ENCODE measurements at places on chromosomes 4 and X.

- DNase-seq, result no peak
These were observed 5.3 kb downstream of the YIPF7 start for GRCh38 chr4:44646151-44646550.

DNA sequence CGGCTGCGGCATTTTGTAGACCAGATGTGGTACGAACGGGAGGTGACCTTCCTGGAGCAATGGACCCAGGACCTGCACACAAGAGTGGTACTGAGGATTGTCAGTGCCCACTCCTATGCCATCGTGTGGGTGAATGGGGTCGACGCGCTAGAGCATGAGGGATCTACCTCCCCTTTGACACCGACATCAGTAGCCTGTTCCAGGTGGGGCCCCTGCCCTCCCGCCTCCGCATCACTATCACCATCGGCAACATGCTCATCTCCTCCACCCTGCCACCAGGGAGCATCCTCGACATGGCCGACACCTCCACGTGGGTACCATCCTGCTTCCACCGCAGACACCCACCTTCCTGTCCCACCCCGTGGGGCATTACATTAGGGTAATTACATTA lies 46.2 kb downstream of the SMARCA5 start:
- DNase-seq, result no peak

GRCh38 chr4:19720190-19720589 lies 531.5 kb upstream of the SLIT2 start:
- DNase-seq, result no peak

DNA sequence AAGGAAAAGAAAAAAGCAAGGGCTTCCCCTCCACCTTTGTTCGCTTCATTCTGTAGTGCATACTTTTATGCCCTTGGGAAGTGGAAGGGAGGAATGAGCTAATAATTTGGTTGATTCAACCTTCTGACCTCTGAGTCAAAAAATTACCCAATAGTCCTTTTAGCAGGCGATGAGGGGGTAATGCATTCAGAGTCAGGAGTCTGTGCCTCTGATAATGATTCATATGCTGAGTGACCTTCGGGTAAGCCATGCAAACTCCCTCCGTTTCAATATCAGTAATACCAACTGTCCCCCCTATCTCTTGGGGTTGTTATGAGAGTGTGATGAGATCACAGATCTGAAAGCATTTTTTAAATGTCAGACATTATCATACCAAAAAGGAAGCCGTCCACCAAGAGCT lies 41.6 kb upstream of the ACSL4 start:
- DNase-seq, result no peak

- DNase-seq, result no peak
These were observed 1.4 kb downstream of the BMP2K start for GRCh38 chr4:78777576-78777940.

DNA sequence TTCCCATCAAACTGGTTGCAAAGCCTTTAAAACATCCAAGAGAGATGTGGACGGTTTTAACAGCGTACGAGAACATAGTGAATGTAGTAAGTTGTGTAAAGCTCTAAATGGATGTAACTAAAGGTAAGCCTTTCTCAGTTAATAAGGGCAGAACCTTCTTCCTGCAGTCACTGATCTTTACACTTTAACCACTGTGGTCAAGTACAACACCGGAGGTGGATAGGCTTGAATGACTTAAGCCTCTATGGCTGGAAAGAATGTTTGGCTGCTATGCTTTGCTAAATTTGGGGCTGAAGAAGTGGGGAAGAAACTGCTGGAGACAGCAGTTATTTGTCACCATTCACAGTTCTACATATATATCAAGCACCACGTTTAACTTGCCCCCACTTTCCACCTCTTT lies 285.1 kb upstream of the FMR1 start:
- no peak for DNase-seq

- no peak for DNase-seq
These were observed 52.1 kb upstream of the RASGEF1B start for GRCh38 chr4:81523672-81524327.

GRCh38 chrX:43836435-43837184 lies 45.6 kb downstream of the MAOB start:
- peak; percentile 13 for DNase-seq
